Brain (organoid and tissue), 16 donors: ENCODE measurements at places on chromosomes 2 and 18. TPM values are rescaled to one million over a fixed set of nuclear protein-coding genes. Genes with fewer than 3 reads are reported as not detected.

GRCh38 chr2:123035541-123035940 is 989.5 kb upstream of the CNTNAP5 start:
- DNase-seq, result no peak

GRCh38 chr2:143451642-143452281 is 322.5 kb downstream of the ARHGAP15 start:
- DNase-seq, result no peak

- DNase-seq, result peak; percentile 91
Observed at GRCh38 chr18:43277164-43277600, at the start of gene SYT4. TSS of gene SYT4 (minus strand) at chr18:43277490. CDS start at chr18:43277281, 209 bp downstream.

Gene EPB41L5
- polyA plus RNA-seq, result 15.4 TPM

- DNase-seq, result no peak
Observed at GRCh38 chr18:78822171-78822948, 157.3 kb upstream of the SALL3 start.

GRCh38 chr2:152646775-152647174 is 70.5 kb downstream of the PRPF40A start:
- DNase-seq, result no peak

Gene TSPYL6
- not detected for polyA plus RNA-seq

DNA sequence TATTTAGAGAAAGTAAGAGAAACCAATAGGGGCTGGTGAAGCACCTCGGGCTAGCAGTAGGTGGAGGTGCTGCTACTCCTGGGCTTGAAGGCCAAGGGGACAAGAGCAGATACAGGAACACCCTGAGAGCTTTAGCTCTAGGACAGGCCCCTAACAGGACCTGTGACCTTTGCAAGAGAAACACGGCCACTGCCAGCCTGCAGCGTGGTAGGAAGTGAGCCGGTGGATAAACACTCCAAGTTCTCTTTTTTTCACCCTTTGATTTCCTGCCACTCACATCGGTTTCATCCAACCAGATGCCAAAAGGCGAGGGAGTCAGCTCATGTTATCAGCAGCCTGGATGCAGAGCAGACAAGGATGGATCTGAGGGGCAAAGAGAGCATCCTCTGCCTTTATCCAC is 66.8 kb upstream of the SPRED2 start:
- no peak for DNase-seq

- DNase-seq, result no peak
Observed at GRCh38 chr2:145114726-145115125, 594.8 kb upstream of the ZEB2 start.

- no peak for DNase-seq
Observed at GRCh38 chr18:42706029-42706608, 409.4 kb downstream of the RIT2 start.

Gene KCNIP3
- 29.5 TPM for polyA plus RNA-seq

DNA sequence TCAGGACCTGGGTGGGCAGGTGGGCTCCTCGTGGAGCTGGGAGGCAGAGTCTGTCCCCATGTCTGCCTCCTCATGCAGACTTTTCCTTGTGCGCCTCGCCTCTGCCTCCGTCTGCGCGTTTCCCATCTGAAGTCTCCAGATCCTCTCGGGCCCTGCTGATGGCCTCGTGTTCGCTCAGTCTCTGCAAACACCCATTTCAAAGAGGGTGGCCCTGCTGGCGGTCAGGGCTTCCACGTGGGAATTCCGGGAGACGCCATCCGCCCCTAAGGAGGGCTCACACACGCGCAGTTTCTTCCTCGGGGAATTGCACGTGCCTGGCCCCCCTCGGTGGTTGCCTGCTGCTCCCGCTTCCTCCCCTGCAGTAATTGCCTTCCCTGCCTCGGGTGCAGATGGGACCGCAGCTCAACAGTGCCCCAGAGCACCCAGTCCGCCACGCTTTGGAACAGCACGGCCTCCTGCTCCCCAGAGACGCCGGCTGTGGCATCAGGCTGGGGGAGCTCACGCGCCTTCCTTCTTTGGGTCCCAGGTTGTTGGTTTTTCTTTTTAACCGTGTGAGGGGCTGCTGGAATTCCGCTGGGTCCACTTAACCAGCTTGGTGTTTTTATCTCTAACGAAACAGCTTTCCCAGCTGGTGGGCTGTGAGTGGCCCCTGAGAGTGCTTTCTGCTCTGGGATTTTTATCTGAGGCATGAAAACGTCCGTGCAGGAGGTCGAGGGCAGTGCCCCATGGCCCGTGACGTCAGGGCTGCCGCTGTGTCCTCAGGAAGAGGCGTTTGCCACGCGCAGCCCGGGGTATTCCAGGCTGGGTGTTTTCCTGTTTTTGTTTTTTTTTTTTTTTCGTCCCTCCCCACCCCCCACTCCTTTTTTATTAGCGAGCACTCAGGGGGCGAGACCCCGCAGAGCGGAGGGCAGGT is 16.1 kb downstream of the NFATC1 start:
- no peak for DNase-seq

DNA sequence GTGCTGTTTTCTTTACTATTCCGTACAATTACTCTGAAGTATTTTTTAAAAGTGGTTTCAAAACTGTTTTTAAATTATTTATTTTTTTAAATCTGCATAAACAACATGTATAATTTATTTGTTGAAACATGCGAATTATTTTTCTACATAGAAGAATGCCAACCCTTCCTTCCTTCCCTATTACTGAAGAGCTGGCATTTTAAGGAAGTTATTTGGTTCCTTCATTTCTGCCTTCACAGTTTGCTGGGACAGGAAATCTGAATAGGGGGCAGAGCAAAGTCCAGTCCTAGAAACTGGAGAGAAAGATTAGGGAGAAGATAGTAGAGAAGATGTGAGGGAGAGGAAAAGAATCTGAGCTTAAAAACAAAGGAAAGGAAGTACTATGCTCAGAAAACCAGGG is 146.7 kb upstream of the ACVR2A start:
- no peak for DNase-seq

Gene FSIP2
- not detected for polyA plus RNA-seq

DNA sequence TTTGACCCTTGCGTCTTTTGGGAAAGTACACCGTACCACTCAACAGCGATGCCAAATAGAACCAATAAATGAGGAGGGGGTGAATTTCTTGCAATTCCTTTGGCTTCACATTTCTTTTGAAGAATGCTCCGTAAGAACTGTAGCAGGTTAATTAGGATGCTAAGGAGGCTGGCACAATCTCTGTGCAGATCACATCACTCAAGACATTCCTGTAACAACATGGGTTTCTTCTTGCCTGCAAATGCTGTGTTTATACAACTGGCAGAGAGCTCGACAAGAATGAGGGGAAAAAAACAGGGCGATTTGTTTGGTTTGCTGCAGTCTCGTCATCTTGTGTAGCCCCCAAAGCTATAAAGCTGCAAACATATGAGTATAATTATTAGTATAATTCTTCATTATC is 424.8 kb upstream of the DCC start:
- peak; percentile 77 for DNase-seq

GRCh38 chr2:219902891-219903552 is 275.6 kb downstream of the SLC4A3 start:
- DNase-seq, result no peak

Gene TFCP2L1
- 11.5 TPM for polyA plus RNA-seq

Gene C2orf15
- 10.7 TPM for polyA plus RNA-seq

DNA sequence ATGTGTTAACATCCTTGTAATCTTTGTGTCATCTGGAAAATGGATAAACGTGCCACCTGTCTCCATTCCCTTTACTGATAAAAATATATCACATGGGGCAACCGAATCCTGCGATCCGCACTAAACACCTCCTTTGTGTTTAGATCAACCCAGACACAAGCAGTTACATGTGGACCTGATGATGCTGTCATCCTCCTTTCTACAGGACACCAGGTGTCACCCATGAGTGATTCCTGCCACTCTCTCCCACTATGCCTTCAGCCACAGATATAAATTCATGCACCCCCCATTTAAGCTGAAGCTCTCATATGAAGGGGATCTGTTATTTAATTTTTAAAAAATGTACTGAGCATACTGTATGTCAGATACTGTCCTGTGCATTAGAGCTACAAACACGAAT is 81.3 kb downstream of the VIT start:
- DNase-seq, result no peak

- DNase-seq, result no peak
Observed at GRCh38 chr2:24469148-24469650, 21.9 kb upstream of the NCOA1 start.

Gene DNAJC5G
- polyA plus RNA-seq, result not detected

- DNase-seq, result peak; percentile 45
Observed at GRCh38 chr2:20568501-20569463, 82.1 kb downstream of the HS1BP3 start.
